ENCODE measurements at places on chromosomes 2 and 18.

DNA sequence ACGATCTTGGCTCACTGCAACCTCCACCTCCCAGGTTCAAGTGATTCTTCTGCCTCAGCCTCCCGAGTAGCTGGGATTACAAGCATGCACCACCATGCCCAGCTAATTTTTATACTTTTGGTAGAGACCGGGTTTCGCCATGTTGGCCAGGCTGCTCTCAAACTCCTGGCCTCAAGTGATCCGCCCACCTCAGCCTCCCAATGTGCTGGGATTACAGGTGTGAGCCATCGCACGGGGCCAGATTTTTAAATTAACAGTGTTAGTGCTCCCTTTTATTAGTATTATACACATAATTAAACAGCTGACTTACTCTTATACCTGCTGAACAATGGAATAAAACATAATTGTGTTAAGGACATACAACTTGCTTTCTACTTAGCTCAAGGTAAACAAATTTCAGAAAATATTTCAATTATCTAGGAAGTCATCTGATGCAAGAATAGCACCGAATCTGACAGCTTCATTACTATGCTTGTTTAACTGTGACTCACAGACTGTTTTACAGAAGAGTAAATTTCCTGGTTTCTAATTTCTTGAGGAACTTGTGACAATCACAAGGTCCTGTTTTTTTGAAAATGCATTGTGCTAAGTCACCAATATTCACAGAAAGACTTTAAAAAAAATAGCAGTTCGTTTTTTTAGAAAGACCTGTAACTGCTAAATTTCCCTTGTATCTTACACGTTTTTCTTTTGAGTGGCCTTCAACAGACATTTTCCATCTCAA, 51.2 kb downstream of the SPIRE1 start:
- DNase-seq, result no peak

GRCh38 chr2:56195563-56195962, 11.8 kb downstream of the CCDC85A start:
- DNase-seq, result no peak

GRCh38 chr2:16726147-16726546, 60.5 kb upstream of the CYRIA start:
- no peak for DNase-seq

DNA sequence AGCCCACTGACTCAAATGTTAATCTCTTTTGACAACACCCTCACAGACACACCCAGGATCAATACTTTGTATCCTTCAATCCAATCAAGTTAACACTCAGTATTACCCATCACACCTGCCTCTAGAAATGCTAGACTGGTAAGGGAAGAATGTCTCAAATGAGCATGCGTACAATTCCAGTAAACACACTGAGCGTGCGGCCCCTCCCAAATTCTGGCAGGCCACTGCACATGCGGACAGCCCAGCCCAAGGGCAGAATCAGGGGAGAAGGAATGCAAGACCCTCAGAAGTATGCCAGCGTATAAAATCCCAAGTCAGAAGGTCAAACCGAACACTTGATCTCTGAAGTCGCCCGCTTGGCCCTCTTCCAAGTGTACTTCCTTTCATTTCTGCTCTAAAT, 7.6 kb upstream of the EMILIN2 start:
- DNase-seq, result no peak

- DNase-seq, result no peak
Measured at GRCh38 chr2:16391986-16392385, 273.6 kb downstream of the CYRIA start.

- no peak for DNase-seq
Measured at GRCh38 chr2:232573042-232573441, 22.6 kb downstream of the EIF4E2 start.

- DNase-seq, result no peak
Measured at GRCh38 chr2:157258520-157259326, 1.2 kb downstream of the GALNT5 start.

DNA sequence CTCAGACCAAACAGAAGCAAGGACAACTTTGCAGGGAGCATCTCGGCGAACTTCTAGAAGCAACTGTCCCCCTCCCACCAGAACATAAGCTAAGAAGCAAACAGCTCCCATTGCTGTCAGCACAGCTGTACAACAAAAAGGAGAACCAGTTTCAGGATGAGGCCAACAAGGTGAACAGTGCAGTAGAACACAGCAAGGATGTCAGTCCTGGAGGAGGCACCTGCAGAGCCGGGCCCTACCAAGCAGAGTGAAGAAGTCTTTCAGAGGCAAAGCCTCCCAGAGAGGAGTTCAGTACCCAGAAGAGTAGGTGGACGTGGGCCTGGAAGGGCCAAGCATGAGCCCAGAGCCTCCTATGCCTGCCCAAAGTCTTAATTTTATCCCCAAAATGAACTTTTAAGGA, 1.0 kb downstream of the PASK start:
- no peak for DNase-seq

- no peak for DNase-seq
Measured at GRCh38 chr18:68498185-68498584, 216.7 kb downstream of the TMX3 start.

DNA sequence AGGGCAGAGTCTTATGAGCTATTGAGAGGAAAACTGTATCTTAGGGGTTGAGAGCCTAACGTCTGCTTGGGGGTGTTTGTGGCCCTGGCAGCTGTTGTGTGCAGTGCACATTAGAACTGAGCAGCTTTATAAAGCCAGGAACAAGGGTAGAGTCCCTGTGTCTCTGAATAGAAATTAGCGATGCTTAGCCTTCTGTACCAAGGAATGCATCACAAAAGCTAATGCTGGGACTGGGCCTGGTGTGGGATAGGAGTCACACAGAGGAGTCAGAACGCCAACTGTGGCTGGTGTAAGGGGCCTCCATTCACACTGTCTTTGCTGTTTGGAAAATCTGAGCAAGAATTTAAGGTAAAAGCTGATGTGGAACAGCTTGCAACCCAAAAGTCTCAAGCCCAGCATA, 283.2 kb downstream of the SOX11 start:
- DNase-seq, result no peak

DNA sequence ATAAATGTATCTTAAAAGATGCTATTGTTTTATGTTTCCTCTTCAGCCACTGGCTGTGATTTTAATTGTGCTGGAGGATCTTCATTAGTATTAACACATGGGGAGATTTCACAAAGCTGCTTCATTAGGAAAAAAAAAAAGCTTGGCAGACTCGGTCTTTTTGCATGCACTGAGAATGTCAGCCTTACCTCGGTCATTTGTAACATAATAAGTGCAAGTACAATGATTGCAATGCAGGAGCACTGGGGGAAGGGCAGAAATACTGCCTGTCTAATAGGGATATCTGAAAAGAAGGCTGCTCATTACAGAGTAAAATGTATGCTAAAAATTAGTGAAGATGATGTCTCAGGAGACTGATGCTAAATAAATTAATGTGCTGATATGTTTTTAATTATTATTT, 1.3 kb upstream of the BAZ2B start:
- no peak for DNase-seq

DNA sequence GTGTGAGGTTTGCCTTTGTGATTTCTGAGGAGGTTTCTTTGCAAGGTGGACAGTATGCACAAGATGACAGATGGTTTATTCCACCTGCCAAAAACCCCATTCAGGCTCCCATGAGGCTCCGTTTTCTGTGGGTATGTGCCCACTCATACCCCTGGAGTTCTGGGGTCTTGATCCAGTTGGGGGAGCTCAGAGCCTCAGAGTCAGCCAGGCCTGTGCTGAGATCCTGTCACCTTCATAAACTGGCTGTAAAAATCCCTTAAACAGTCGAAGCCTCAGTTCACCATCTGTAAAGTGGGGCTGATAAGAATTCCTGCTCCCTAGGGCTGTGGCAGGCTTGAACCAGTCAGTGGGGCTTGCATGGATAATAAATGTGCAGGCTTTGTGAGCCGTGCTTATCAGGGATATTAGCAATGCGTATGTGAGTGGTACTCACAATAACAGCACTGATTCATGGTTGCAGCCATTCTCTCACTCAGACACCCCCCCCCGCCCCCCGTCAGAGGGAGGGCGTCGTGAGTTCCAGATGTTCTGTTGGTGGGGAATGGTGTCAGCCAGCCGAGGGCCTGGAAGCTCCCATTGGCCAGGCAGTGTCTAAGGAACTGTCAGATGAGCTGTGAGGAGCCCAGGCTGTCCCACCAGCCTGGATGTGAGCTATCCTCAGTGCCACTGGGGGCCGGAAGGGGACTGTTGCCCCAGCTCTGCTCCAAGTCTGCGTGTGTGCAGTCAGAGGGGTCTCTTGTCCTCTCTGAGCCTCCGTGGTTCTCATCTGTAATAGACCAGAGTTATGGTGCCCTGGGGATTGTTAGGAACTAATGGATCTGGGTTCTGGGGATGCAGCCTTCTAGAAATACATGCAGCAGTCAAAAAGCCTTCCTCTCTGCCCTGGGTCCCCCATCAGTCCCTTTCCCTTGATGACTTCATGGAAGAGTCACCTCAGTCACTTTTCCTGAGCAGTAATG, 51.7 kb downstream of the KCNIP3 start:
- DNase-seq, result no peak

DNA sequence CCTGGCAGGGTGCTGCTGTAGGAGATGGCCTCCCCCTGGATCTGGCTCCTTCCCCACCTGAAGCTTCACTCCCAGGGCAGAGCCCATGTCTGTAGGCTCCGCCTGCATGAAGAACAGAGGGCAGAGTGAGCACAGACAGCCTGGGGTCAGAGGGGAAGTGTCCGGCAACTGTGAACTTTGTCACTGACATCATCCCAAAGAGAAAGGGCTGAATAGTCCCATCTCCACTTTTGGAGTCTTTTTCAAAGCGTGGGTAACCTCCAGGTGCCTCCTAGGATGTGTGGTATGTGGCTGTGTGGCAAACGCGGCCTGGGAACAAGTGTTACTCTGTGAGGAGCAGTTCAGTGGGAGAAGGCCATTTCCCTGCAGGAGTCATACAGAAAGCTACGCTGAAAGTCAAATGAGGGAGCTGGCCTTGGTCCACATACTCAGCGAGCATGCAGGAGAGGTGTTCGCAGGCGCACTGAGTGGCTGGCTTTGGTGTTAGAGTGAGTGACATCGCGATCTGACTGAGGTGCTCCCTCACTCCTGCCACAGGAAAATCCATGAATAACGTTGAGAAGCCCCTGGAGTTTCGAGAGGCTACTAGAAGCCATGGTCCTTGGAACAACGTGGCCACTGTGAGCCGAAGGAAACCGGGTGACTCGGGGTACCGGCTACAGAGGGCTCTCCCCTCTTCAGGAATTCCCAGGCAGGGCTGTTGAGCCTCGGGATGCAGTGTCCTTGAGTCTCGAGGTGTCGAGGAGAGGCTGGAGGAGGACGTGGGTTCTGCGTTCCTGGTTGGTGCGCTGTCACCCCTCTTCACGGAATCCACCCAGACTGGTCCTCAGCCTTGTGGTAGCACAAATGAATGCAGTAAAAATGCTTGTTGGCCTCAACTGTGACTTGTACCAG, 54.7 kb downstream of the CABLES1 start:
- no peak for DNase-seq

DNA sequence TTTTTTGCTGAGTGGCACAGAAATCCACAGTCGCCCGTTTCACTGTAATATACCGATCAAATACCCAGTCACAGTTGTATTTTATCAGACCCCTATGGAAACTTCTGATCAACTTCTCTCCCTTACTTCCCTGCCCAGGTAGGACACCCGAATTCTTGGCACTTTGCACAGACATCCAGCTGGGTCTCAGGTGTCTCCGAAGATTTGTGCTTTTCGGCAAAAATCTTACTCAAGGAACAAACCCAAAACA, 596 bp downstream of the MREG start:
- DNase-seq, result no peak

GRCh38 chr18:24915547-24915946, 436.4 kb downstream of the ZNF521 start:
- DNase-seq, result no peak

DNA sequence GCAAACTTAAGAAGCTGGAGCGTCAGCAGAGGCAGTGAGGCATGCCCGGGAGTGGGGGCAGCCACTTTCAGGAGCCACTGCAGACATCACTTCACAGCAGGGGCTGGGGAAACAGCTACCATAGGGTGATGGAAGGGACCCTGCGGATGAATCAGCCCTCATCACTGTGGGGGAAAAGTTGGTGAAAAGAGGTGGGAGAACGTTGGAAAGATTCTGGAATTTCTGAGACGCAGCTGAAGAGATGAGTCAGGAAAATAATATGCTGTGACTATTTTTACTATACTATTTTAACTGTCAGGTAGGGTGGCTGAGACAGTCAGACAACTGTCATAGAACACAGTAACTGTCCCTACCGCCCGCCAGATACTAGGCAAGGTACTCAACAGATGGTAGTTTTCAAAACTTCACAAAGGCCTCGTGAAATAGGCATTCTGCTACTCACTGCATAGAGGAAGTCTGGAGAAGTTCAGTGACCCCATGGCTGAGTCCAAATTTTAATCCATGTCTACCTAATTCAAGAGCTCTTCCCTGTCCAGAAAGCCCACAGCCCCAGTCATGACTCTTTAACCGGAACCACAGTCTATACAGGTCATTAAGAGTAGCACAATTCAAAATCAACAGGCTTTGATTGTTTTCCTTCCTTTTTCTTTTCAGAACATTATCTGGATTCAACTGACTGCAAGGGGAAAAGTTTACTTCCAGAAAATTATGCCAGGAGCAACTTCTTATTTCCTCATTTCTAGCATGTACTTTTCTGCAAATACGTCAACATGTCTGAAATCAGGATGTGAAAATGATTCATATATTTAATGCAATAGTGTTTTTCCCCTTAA, 39.3 kb upstream of the EPB41L3 start:
- DNase-seq, result no peak

DNA sequence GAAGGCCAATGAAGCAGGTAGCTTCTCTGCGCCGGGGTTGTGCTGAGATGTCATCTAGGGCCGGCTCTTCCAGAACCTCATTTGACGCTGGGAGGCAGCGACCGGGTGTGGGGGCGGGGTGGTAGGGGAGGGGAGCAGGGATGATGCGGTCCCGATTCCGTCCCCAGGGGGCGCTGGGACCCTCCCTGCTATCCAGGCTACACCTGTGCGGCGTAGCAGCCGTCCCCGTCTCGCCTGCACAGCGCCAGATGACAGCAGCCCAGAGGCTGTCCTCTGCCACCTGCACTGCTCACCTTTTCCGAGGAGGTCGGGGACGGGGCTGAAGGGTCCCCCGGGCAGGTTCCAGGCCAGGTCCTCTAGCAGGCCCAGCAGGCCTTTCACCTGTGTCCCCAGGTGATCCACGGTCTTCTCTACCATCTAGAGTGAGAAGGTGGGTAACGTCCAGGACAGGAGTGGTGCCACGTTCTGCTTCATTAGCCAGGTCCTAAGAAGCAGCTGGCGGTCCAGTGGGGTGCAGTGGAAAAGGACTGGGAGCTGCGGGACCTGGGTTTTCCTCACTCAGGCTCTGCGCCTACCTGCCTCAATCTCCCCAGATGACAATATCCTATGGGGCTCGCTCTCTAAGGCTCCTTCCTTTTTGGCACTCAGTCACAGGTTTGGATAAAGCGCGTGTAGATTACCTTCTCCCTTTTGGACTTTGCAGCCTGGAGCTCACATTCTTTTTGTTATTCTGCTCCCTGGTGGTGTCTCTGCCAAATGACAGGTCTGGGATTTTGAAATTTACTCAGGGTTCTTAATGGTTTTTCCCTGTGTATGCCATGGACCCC, 56.0 kb upstream of the RAB6C start:
- peak; percentile 39 for DNase-seq

GRCh38 chr2:37827911-37828511, 97.1 kb upstream of the RMDN2 start:
- no peak for DNase-seq

Data from NCI-H1930 (cell line).